Stimulated activated CD4-positive, alpha-beta T cell treated with anti-CD3 and anti-CD28 coated beads, Interleukin-1b, Interleukin-23, amount 100 ng/mL, for 1 hour (primary cell): ENCODE measurements at places on chromosomes 2 and 18.

- peak; percentile 25 for DNase-seq
Observed at GRCh38 chr2:47905386-47906156, 727 bp downstream of the FBXO11 start.

GRCh38 chr2:86622519-86623042 is 1.1 kb downstream of the RNF103 start:
- DNase-seq = no peak

GRCh38 chr2:37652199-37652640 is 19.2 kb downstream of the CDC42EP3 start:
- no peak for DNase-seq

GRCh38 chr2:207362716-207363115 is 167.0 kb upstream of the CREB1 start:
- DNase-seq = no peak

- no peak for DNase-seq
Observed at GRCh38 chr18:5673616-5674015, 129.8 kb upstream of the EPB41L3 start.

GRCh38 chr2:217459680-217460405 is 543.0 kb downstream of the TNS1 start:
- DNase-seq = no peak

DNA sequence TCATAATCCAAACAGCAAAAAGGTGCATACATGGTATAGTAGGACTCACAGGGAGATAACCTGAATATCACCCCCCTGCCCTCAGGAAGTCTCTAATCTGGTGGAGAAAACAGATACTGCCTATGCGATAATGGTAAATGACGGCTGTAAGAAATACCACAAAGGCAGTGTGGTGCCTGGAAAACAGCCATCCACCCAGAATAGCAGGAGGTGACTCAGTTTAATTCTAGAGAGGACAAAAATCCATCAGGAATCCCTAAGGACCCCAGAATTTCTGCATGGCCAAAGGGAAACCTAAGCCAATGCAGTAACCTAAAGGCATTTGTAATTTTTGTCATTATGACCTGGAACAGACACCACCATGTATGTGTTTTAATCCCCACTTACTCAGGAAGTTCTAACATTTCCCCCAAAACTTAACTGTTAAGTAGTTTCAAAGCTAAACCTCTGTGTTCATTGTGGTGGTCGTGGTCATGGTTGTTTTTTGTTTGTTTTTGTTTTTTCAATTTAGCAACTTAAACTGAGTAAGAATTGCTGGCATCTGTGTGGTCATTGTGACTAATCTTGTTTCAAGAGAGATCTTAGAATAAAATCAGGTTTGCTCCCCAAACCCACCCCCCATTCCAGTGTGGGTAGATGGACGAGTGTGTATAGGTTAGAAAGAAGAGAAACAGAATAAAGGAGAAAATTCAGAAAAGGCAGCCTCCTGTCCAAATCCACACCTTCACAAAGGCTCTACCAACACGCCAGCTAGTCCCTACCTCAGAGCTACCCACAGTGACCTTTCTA is 121.5 kb upstream of the CDCA7 start:
- DNase-seq = no peak

GRCh38 chr2:3492951-3493614 is 26.2 kb downstream of the ADI1 start:
- DNase-seq = no peak

DNA sequence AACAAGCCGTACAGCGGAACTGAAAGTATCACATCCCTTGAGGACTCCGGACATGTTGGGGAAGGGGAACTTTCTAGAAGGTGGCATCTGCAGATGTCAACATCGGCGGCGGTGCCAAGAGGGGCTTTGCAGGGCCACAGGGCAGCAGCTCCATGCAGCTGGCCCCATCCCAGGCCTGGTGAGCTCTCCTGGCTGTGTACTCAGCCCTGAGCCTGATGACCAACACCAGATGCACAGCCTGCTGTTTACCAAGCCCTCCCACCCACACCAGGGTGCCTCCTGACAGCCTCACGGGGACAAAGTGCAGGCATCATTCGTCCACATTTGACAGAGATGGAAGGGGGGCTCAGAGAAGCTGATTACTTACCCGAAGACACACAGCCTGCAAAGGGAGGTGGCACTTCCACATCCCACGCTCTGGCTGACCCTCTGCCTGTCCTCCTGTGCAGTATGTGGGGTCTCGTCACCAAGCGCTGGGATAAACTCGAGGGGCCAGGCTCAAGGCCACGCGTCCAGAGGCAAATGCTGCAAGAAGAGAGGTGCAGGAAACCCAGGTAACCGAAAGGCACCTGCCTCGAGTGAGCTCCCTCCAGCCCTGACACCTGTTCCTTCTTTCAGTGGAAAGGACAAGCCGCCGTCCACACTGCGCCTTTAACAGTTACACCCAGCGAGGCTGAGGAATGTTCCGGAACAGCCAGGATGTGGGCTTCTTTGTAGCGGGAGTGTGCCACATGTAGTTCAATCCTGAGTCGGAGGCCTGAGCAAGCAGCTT is 69.0 kb upstream of the ASAP2 start:
- DNase-seq = no peak

GRCh38 chr2:134154246-134154645 is 99.6 kb upstream of the MGAT5 start:
- no peak for DNase-seq

DNA sequence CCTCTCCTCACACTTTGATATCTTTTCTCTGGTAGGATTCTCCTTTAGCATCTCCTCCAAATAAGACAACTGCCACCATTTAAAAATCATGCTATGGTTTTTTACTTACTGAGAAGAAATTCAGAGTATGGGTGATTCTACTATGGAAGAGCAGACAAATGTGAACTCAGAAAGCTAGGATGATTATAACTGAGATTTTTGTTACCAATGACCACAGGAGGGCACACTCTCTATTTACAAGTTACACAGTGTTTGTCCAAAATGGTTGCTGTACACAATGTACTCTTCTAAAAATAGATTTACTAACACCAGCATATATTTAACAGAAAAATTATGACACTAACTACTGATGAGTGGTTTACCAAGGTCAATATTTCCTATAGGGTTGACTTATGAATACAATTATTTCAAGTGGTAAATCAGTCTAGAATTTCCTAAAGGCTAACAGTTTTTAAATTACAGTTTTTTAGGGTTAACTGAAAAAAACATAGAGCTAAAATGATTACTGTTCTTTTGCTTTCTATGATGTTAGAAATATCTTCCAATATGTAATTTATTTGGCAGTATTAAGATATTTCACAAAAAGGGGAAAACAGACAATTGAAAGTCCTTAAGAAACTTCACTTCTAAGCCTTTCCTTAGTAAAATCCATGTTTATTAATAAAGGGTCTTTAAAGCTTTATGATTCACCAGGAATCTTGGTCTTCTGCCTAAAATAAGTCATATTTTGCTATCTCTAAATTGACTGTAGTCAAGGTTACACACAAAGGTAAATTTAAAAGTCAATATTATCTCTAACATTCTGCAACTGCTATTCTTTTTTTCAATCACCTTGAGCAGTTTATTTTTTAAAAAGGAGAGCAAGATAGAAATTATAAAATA is 57.2 kb downstream of the MAP4K3 start:
- DNase-seq = no peak

DNA sequence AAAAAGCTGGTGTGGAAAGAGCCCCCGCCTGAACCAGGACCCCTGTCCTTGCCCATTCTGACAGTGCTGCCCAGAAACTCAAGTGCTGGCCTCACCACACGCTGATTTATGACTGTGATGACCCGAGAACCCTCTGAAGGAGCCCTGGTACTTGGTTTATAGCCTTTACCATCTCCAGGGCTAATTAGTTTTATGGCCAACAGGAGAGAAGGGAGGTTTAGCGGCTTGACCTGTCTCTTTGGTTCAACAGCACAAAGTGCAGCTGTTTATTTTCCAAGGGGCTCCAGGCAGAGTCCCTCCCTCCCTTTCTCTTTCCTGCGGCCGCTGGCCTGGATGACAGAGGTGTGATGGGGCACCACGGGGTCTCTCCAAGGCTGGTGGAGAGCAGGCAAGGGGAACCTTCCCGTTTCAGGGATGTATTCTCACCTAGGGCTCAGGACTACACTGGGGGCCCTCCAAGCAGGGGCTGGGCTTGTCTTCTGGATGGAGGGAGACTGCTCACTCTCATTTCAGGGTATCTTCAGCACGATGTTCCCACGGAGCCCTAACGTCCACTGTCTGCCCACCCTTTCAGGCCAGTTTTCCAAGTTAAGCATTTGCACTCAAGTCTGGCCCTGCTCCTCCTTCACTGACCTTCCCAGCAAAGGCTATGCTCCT is 174.2 kb upstream of the GLI2 start:
- DNase-seq = no peak

- no peak for DNase-seq
Observed at GRCh38 chr2:186911551-186912085, 62.6 kb upstream of the ZSWIM2 start.

DNA sequence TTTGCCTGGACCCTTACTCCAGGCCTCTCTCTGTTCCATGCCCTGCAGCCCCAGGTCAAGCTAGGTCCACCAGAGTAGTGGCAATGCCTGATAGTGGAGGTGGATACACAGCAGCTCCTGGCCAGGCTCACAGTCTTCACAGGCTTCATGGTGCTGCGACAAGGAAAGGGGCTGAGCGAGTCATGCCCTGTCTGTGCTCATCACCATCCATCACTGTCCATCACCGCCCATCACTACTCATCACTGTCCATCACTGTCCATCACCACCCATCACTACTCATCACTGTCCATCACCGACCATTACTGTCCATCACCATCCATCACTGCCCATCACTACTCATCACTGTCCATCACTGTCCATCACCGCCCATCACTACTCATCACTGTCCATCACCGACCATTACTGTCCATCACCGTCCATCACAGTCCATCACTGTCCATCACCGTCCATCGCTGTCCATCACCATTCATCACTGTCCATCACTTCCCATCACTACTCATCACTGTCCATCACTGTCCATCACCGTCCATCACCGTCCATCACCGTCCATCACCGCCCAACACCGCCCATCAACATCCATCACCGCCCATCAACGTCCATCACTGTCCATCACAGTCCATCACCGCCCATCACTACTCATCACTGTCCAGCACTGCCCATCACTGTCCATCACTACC is 57.1 kb upstream of the OTOS start:
- no peak for DNase-seq

DNA sequence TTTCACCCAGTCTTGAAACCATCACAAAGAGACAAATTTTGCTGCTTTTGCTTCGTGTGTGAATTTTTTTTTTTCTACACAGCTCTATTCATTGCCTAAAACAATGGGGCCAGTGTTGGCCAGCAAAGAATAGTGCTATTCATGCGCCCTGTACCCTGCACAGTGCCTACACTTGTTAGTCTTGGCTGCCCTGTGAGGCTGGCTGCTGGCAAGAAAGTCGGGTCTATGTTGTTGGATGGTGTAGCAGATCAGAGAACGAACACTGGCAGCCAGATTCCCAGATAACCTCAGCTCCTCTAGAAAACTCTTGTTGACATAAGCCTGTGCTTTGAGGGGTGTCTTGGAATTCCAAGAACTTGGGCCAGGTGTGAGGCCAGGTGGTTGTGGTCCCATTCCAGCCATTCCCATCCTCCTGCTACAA is 455.7 kb upstream of the TCF4 start:
- DNase-seq = no peak
